ENCODE measurements at places on chromosomes 4 and X.
A peak's percentile ranks its signal among the peaks of the same experiment; 100 is the strongest.

- DNase-seq, result no peak
Observed at GRCh38 chr4:85448906-85449890, 25.8 kb upstream of the ARHGAP24 start.

DNA sequence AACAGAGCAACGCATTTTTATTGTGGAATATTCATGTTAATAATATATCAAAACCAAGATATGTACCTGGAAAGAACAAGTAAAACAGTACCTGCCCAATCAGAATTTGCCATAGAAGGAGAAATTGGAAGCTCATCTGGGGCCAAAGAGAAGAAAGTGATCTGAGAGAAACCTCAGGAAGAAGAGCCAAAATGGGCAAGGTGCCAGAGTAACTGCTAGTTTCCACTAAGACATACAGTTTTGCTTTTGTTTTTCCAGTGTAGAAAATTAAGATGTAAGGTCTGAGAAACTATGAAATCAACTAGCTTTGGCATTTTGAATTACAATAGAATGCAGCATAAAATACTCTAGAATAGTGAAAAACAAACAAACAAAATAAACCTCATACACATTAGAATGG, 2201.2 kb downstream of the ARAP2 start:
- no peak for DNase-seq

- no peak for DNase-seq
Observed at GRCh38 chr4:39363773-39364393, 2.3 kb downstream of the RFC1 start.

DNA sequence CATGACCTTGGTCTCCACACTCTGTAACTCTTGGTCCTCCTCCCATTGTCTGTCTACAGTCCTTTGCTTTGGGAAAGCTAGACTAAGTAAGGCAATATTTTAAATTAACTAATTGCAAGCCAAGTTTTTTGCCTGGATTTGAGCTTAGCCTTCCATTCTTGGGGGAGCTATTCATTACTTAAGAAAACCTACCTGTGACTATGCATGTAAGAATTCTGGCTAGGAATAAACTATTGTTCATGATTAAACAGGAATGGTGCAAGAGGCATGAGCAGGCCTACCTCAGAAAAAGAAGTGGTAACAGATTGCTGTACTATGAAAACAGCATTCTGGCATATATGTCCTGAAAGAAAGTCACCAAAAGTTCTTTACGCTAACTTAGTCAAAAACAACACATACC, 309.4 kb downstream of the MAPK10 start:
- no peak for DNase-seq

- DNase-seq, result no peak
Observed at GRCh38 chrX:12894074-12895030, 12.1 kb upstream of the TLR8 start.

GRCh38 chr4:114386637-114387233, 211.9 kb upstream of the UGT8 start:
- no peak for DNase-seq

DNA sequence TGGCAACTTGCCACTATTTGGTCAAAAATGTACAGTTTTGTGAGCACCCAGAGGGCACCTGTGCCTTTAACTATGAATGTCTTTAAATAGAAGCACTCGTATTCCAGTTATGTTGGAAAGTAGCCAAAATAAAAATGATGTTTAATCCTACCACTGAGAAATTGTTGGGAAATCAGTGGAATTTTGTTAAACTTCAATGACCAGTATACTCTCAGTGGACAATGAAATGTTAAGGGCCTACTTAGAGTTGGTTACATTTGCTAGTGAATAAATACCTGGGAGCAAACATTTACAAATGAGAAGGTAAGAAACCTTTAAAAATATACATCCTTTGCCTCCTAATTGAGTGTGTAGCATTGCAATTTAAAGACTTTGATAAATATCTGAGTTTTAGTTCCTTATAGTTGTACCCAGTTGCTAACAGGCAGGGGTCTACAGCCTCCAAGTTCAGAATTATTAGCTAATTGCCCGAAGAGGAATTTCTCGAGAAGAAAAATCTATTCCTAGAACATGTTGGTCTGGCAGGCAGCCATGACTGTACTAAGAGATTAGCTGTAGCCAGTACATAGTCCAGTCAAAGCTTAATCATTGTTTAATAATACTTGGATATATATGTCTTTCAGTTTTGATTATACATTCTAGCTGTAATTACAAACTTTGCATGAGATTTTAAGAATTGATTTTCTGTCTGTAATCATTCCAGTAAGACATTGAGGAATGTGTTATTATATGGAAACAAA, 93.2 kb downstream of the IL1RAPL2 start:
- DNase-seq, result no peak

DNA sequence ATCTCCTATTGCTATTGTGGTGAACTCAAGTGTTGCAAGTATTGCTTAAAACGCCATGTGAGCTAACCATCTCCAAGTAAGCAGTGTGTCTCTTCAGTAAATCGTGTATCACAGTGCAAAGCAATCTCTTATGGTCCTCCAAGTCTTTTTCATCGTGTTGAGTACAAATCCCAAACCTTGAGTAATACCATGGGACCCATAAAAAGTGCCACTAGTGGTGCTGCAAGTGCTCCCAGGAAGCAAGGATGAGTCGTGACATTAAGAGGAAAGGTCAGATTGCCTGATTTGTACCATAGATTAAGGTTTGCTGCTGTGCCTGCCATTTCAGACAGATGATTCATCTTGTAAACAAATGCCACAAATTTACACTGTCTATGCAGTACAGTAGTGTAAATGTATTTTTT, 66.9 kb upstream of the BMPR1B start:
- peak; percentile 42 for DNase-seq

- DNase-seq, result no peak
Observed at GRCh38 chr4:108779958-108780357, 17.1 kb upstream of the ETNPPL start.

DNA sequence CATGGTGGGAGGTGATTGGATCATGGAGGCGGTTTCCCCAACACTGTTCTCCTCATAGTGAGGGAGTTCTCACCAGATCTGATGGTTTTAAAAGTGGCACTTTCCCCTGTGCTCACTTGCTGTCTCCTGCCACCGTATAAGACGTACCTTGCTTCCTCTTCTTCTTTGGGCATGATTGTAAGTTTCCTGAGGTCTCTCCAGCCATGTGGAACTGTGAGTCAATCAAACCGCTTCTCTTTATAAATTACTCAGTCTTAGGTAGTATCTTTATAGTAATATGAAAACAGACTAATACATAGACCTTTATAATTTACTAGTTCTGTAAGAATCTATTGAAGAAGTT, 82.5 kb upstream of the PITX2 start:
- no peak for DNase-seq

- DNase-seq, result no peak
Observed at GRCh38 chr4:79315891-79316290, 10.0 kb downstream of the NAA11 start.

DNA sequence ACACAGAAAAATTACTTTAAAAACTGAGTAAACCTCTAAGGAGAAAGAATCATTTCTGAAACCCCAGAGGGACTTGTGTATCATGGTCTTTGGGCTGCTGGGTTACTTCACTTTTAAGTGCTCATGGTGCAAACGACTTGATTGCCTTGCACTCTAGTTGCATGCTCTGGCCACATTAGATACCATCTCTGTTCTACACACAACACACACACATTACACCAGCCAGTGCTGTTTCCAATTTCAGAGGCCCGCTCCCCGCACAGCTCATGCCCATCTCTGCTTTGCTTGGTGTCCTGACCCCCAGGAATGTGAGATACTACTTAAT, 2.1 kb downstream of the PPP3CA start:
- DNase-seq, result no peak

DNA sequence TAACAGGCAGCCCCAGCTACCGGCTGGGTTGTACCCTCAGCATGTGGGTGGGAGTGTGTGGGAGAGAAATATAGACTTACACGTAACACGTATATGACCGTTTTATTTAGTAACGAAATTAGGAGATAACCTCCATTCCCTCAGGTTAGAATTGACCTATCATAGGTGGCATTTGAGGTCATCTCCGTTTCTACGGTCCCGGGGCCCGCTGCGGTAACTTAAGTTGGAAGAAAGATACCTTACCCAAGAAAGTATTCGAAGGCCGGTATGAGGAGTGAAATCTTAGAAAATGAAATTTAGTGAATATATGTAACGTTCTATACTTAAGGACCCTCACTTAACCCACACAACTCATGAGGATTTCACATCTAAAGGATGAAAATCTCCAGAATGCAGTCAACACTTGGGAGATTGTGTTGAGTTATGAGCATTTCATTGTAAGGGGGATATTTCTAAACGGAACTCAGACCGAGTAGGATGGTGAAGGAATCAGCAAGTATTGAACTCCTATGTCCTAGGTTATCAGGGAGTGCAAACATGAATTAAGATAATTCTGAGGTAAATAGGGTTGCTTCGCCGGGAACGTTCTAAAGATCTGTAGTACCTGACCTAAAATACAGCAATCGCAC, 891 bp downstream of the CISD2 start:
- DNase-seq, result no peak

GRCh38 chrX:26916991-26917390, 546.1 kb downstream of the PPP4R3C start:
- DNase-seq, result no peak

GRCh38 chr4:10347815-10348214, 109.4 kb downstream of the ZNF518B start:
- no peak for DNase-seq

GRCh38 chr4:109276482-109277095, 25.9 kb downstream of the COL25A1 start:
- no peak for DNase-seq

GRCh38 chr4:114964026-114964425, 149.4 kb downstream of the NDST4 start:
- no peak for DNase-seq

All from GM04504 (cell line).